ENCODE measurements at places on chromosomes 11 and 22.

- DNase-seq = no peak
Measured at GRCh38 chr11:111403051-111403726, 24.1 kb upstream of the POU2AF1 start.

- no peak for DNase-seq
Measured at GRCh38 chr22:48492366-48493320, 1335.0 kb downstream of the BRD1 start.

GRCh38 chr22:32328306-32329201 lies 29.1 kb upstream of the RFPL3 start:
- DNase-seq = no peak

DNA sequence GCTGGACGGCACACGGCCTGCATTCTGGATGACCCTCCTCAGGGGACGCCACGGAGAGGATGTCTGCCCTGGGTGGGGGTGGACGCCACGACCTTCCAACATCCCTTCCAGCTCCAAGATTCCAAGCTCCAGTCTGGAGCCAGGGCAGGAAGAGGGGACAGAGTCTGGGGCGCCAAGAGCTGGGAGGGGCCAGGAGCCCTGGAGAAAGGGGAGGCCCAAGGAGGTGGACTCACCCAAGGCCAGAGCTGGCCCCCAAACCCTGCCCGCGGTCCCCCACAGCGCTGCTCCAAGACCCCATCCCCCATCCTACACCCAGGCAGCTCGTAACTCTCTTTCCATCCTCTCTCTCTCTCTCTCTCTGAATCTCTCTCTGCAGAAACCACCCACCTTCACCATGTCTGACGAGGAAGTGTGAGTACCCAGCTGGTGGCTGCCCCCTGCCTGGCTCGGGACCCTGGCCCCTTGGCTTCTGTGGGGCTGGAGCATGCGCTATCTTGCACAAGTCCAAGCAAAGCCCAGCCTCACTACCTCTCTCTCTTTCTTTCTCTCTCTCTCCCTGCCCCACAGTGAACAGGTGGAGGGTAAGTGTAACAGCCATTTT lies 3.1 kb downstream of the TNNT3 start:
- DNase-seq = no peak

DNA sequence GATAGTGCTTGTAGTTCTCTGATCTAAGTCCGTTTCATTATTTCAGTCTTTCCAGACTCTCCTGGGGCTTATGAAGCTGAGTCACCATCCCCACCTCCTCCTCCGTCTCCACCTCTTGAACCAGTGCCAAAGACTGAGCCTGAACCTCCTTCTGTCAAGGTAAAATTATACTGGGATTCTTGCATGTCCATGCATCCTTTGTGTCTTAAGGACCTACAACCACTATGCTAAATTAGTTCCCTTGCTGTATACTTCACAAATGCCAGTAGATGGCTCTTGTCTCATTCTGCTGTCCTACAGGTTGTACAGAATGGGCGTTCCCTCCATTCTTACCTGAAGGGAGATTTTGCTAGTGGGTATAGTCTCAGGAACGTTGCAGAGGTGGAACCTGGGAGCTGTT lies 42.2 kb downstream of the POLD3 start:
- DNase-seq = no peak

- DNase-seq = no peak
Measured at GRCh38 chr11:69180226-69180625, 24.5 kb downstream of the SMIM38 start.

- DNase-seq = no peak
Measured at GRCh38 chr11:24572376-24572775, 75.5 kb downstream of the LUZP2 start.
